ENCODE measurements at places on chromosomes 12 and 14.

DNA sequence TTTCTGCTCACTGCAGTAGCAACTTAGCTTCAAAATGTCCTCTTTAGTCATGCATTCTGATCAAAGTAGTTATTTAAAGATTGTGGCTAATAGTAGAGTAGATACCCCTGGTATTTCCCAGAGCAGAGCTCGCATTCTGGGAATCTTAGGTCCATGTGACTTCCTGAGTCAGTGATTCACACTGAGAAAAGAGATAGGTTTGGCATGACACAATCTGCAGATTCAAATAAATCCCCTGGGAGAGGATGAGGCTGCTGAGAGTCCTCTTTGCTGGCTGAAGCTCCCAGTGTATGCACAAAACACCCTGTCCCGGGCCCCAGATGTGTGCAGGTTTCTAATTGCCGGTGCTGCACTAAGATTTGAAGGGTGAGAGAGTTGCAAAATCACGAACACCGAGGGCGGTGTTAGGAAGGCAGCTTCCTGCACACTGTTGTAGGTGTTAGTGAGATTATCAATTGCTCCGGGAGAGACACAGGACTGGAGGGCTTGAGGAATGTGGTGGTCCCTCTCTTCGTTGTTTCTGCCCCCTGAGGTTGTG lies 233.2 kb downstream of the NRXN3 start:
- DNase-seq = no peak

DNA sequence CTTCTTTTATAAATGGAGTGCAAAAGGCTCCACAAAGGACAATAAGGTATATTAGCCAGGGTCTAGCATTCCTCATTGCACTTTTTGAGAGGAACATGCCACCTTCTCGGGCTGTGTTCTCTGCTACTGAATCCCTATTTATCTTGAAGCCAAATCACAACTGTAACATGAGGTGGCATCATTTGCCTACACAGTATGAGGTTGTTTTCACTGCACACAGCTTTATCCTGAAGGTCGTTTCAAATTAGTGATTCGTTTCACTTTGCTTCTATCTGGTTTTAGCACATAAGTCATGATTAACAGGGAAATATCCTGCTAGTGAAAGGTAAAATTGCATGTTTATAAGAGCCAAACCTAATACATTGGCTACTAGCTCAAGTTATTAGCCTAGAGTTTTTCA lies 153.8 kb downstream of the SLC35F4 start:
- DNase-seq = no peak

GRCh38 chr14:69624136-69624535 lies 12.7 kb downstream of the SUSD6 start:
- DNase-seq = no peak

GRCh38 chr14:69050240-69051184 lies 71.4 kb upstream of the ACTN1 start:
- no peak for DNase-seq

GRCh38 chr12:94545935-94546771 lies 86.5 kb upstream of the CEP83 start:
- DNase-seq = no peak

DNA sequence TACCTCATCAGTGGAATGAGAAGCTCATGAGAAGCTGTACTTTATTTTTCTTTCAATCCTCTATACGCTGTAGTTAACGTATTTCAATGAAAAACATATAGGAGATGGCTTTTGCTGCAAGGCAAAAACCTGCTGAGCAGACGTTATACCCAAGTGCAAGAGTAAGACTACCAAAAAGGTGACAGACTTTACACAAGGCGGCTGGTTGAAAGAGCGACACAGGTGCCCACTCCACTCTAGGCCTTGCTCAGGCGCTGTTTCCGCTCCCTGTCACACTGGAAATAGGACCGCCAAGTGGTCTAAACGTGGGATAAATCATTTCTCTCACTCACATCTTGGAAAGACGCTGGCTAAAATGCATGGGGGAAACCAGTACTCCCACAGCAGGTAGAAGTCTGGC lies 54.5 kb downstream of the PPP2R5C start:
- no peak for DNase-seq

DNA sequence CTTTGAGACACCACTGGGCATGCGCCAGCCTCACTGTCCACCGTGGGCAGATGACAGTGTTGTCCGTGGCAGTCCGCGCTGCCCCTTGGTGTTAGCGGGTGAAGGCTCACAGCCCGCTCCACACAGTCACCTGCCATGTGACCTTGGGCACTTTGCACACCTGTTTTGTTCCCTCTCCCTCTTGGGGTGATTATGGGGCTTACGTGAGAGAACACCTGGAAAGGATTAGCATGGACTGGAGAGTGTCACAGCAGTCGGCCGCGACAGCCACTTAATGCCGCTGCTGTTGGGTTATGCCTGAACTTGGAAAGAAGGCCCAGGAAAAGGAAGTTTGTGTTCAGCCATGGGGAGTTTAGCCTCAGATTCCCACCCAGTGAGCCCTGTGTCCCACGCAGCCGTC lies 94.2 kb downstream of the DDX51 start:
- no peak for DNase-seq

DNA sequence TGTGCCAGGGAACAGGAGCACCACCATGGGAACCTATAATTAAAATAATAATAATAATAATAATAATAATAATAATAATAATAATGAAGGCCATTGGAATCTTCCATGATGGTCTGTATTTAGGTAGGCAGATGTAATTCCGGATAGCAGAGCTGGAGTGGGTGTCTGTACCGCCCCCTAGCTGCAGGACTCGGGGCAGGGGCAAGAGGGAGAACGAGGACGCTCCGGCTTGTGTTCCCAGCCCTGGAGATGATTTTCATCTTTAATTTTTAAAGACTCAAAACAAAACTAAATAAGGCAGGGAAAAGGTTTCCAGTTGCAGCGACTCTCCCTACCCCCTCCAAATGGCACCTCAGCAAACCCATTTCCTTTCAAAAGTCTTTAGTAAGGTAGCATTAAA lies 501.1 kb downstream of the VRK1 start:
- no peak for DNase-seq

DNA sequence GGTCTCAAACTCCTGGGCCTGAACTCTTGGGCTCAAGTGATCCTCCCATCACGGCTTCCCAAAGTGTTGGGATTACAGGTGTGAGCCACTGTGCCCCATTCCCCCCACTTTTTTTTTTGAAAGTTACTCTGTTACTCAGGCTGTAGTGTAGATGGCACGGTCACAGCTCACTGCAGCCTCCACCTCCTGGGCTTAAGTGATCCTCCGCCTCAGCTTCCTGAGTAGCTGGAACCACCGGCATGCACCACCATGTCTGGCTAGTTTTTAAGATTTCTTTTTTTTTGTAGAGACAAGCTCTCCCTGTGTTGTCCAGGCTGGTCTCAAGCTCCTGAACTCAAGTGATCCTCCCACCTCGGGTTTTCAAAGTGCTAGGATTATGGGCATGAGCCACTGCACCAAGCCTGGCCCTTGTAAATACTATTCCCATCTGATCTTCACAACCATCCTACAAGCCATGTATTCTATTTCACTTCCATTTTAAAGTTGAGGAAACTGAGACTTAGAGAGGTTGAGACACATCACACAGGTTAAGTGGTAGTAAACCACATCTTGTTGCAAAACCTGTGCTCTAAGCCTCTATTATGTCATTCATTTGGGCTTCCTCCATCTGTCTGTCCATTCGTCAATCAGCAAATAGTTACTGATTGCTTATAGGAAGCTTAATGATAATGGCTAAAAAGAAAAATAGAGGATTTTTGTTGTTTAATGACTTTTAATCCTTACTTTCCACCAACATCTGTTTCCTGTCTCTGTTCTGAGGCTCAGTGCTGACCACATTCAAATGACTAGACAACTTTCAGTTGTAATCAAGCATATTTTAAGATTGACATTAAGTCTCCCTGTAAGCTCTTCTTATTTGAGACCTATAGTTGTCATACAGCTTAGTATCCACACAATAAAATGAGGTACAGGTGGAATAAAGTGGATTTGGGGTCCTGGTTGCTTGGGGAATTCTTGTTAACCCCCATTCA lies 9.2 kb downstream of the ASCL4 start:
- no peak for DNase-seq

Data from stimulated activated CD8-positive, alpha-beta memory T cell treated with anti-CD3 and anti-CD28 coated beads, Interleukin-4, amount 100 ng/mL, for 24 hours (primary cell).